Kidney (tissue), 22 donors: ENCODE measurements at places on chromosomes 7 and 10. TPM values are rescaled to one million over a fixed set of nuclear protein-coding genes. Genes with fewer than 3 reads are reported as not detected.

GBX1 gene
- polyA plus RNA-seq, result not detected

C10orf143 gene
- 9.2 TPM for polyA plus RNA-seq

GRK5 gene
- polyA plus RNA-seq, result 7.3 TPM

AMPH gene
- 1.4 TPM for polyA plus RNA-seq

EVX1 gene
- polyA plus RNA-seq, result 0.62 TPM

GNGT1 gene
- polyA plus RNA-seq, result not detected

PANK1 gene
- 31.3 TPM for polyA plus RNA-seq

IQUB gene
- 1.8 TPM for polyA plus RNA-seq

CHST3 gene
- polyA plus RNA-seq, result 9.1 TPM

SPDYE6 gene
- not detected for polyA plus RNA-seq

MAGI2 gene
- polyA plus RNA-seq, result 4.4 TPM

LRRD1 gene
- not detected for polyA plus RNA-seq

INA gene
- polyA plus RNA-seq, result not detected

TMEM225B gene
- polyA plus RNA-seq, result 1.6 TPM

ACTL6B gene
- polyA plus RNA-seq, result not detected

COL28A1 gene
- 2.7 TPM for polyA plus RNA-seq

OR2A5 gene
- polyA plus RNA-seq, result not detected

ACBD7 gene
- 0.56 TPM for polyA plus RNA-seq

ITIH2 gene
- polyA plus RNA-seq, result 1.2 TPM

TRIM50 gene
- polyA plus RNA-seq, result 14.0 TPM

GIMAP4 gene
- polyA plus RNA-seq, result 28.9 TPM

MGMT gene
- 70.0 TPM for polyA plus RNA-seq

CASP7 gene
- polyA plus RNA-seq, result 19.0 TPM
